ENCODE measurements at places on chromosomes 4 and X. TPM values are rescaled to one million over a fixed set of nuclear protein-coding genes. Genes with fewer than 3 reads are reported as not detected.

Gene IRF2
- 11.4 TPM for total RNA-seq

Gene CCSER1
- total RNA-seq, result not detected

Gene CENPVL2
- not detected for total RNA-seq

Gene STS
- 1.9 TPM for total RNA-seq

Gene PGRMC1
- total RNA-seq, result 165 TPM
